Stomach (tissue), 19 donors: ENCODE measurements at places on chromosomes 3 and 15. TPM values are rescaled to one million over a fixed set of nuclear protein-coding genes. Genes with fewer than 3 reads are reported as not detected.
A peak's percentile ranks its signal among the peaks of the same experiment; 100 is the strongest.

- DNase-seq = no peak
Observed at GRCh38 chr3:102032491-102033383, 183.4 kb downstream of the NFKBIZ start.

DNA sequence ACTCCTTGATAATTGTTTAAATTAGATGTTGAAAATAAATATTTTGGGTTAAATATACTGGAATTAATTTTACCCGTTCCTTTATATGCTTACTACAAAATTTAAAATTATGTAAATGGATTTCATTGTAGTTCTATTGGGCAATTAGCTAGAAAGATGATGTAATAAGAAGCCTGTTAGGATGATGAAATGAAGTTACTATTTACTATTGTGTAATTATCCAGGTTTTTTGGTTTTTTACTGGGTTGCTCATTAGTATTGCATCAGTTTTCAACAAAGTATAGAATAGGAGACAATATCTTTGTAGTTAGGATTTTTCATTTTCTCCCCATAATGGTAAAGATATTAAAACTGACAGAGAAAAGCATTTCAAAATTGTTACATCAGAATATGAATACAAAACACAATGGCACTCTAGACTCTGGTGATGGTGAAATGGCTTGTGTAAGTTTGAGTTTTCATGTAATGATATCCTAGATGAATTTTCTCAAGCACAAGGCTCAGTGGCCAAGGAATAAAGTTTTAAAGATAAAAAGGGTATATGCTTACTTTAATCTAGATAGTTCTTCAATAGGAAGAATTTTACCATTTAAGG is 222.0 kb downstream of the P3H2 start:
- DNase-seq = no peak

- DNase-seq = peak; percentile 36
Observed at GRCh38 chr15:38868326-38869114, 303.9 kb upstream of the RASGRP1 start.

DNA sequence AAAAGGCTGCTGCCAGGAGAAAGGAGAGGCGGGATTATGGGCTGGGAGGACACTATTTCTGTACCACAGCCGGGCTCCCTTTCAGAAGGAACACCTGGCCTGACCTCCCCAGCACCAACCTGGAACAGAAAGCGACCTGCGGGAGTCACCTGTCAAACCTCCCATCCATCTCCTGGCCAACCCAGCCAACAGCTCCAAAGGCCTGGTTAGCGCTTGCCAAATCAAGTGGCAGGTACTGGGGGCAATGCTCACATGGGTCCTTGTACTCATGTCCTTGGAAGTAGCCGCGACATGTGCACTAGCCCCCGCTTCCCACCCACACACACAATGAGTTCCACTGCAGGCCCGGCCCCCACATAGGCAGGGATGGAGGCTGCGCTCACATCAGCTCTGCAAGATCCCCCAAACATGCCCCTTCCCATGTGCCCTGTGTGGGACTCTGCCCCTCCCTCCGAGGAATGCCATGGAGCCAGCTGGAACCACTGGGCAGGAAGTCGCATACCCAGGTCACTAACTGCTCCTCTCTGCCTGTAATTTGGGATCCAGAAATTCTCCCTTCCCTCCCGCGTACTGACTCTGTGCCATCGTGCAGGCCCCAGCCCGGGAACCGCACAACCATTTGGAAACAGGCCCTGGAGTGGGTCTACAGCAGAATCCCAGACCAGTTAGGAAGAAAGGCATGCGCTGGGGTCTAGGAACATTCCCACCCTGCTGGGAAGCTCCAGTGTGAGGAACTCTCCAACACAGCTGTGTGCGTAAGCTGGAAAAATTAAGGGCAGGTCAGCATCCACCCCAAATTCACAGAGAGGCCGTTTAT is 98.9 kb downstream of the LRIG1 start:
- DNase-seq = no peak

The MASP1 gene
- not detected for total RNA-seq
